ENCODE measurements at places on chromosomes 1 and 21. TPM values are rescaled to one million over a fixed set of nuclear protein-coding genes. Genes with fewer than 3 reads are reported as not detected.

GRCh38 chr1:87278825-87279535 is 49.7 kb upstream of the LMO4 start:
- H3K27me3 ChIP-seq, result no peaks in the 10 kb centered on the region
- DNase-seq, result peak; percentile 6
- no peak overlapping the region for H3K4me3 ChIP-seq
- H3K36me3 ChIP-seq, result no peaks in the 10 kb centered on the region
- H3K27ac ChIP-seq, result peak overlapping the region; percentile 38
- no peaks in the 10 kb centered on the region for H3K4me1 ChIP-seq

DNA sequence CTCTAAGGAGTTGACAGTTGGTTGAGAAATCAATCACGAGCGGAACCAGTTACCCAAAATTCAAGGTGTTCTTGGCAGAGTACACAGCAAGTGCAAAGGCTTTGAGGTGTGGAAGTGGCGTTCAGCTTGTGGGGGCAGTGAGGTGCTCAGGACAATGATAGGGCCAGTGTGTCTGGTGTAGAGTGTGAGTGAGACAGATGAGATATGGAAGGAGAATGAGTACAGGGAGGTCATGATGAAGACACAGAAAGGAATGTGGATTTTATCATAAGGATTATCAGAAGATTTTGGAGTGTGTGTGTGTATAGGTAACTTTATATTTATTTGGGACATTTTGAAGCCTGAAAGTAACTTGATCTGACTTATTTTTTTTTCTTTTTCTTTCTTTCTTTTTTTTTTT is 40.9 kb downstream of the IFI44 start:
- no peak for DNase-seq
- H3K27ac ChIP-seq, result no peak overlapping the region
- H3K36me3 ChIP-seq, result no peaks in the 10 kb centered on the region
- H3K4me1 ChIP-seq, result no peaks in the 10 kb centered on the region

GRCh38 chr1:110040548-110040947 is 6.1 kb downstream of the STRIP1 start:
- DNase-seq, result no peak
- H3K4me3 ChIP-seq, result no peak overlapping the region
- H3K27me3 ChIP-seq, result no peaks in the 10 kb centered on the region
- H3K4me1 ChIP-seq, result peaks cover 14% of the 10 kb centered on the region
- H3K27ac ChIP-seq, result no peak overlapping the region

DNA sequence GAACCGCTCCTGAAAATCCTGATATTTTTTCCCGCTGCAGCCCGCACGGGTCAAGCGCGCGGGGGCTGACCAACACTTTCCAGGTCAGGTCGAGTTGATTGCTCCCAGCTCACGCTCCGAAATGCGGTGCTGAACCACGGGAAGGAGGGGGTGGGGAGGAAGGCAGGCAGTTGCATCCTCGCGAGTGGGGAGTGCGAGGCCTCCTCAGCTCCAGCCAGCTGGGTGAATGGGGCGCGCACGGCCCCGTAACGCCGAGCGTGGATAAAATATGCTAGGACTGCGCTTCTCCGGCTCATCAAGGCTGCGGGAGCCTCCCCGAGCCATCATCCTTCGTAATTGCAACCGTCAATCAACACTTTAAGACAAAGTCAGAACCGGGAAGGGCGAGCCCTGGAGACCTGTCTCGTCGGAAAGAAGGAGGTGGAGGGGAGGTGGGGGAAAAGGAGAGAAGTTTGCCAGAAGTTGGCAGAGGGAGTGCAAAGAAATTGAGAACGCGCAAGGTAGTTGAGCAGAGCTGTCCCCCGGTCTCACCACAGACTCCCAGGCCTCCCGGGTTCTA is 8.0 kb downstream of the NR5A2 start:
- H3K36me3 ChIP-seq, result no peaks in the 10 kb centered on the region
- no peak overlapping the region for H3K27ac ChIP-seq
- DNase-seq, result no peak
- H3K4me3 ChIP-seq, result peak overlapping the region; percentile 26

DNA sequence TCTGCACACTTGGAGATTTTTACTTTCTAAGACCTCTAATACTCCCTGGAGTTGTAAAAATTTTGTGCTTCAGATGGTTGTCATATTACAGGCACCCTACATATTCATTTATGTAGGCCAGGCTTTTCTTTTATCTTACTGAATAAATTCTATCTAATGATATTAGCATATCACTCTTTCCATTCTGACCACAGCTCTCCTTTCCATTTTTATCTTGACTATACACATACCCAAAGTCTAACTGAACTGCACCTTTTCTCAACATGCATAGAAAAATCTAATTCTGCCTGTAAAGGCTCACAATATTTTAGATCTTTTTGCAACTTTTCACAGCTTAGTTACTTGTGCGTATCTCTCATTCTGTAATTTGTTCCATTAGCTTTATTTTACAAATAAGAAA is 52.7 kb upstream of the TSHB start:
- no peak overlapping the region for H3K4me3 ChIP-seq
- H3K27ac ChIP-seq, result no peak overlapping the region
- no peaks in the 10 kb centered on the region for H3K4me1 ChIP-seq
- H3K27me3 ChIP-seq, result no peaks in the 10 kb centered on the region
- DNase-seq, result no peak
- H3K36me3 ChIP-seq, result no peaks in the 10 kb centered on the region

- no peaks in the 10 kb centered on the region for H3K36me3 ChIP-seq
- H3K4me1 ChIP-seq, result no peaks in the 10 kb centered on the region
- no peak overlapping the region for H3K4me3 ChIP-seq
- no peak for DNase-seq
- H3K27ac ChIP-seq, result no peak overlapping the region
Measured at GRCh38 chr1:116308276-116308675, 64.8 kb upstream of the ATP1A1 start.

- H3K4me3 ChIP-seq, result no peak overlapping the region
- no peak for DNase-seq
- no peaks in the 10 kb centered on the region for H3K4me1 ChIP-seq
- H3K27ac ChIP-seq, result no peak overlapping the region
- no peaks in the 10 kb centered on the region for H3K36me3 ChIP-seq
Measured at GRCh38 chr1:82695443-82695842, 894.7 kb downstream of the ADGRL2 start.

DNA sequence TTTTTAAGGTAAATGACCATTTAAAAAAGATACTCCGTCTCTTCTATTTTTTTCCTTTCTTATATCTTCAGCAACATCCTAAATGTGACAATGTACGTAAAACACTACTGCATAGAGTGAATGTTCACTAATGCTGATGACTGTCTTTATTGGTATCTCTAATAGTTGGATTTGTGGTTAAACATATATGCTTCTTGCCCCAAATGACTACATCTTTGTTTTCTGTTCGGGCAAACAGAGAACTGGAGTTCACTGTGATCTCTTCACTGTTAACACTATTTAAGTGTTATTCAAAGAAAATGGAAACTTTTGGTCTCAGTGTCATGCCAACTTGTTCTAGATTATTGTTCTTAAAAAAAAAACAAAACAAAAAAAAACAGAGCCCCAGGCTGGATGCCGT is 109.4 kb downstream of the KIF26B start:
- H3K27ac ChIP-seq, result no peak overlapping the region
- H3K4me3 ChIP-seq, result no peak overlapping the region
- no peak for DNase-seq
- H3K36me3 ChIP-seq, result no peaks in the 10 kb centered on the region
- no peaks in the 10 kb centered on the region for H3K4me1 ChIP-seq
- no peaks in the 10 kb centered on the region for H3K27me3 ChIP-seq

- DNase-seq, result peak; percentile 77
- no peaks in the 10 kb centered on the region for H3K36me3 ChIP-seq
- no peak overlapping the region for H3K27ac ChIP-seq
- H3K27me3 ChIP-seq, result no peaks in the 10 kb centered on the region
- H3K4me1 ChIP-seq, result no peaks in the 10 kb centered on the region
Measured at GRCh38 chr1:1291548-1292441, 11.6 kb downstream of the SCNN1D start.

DNA sequence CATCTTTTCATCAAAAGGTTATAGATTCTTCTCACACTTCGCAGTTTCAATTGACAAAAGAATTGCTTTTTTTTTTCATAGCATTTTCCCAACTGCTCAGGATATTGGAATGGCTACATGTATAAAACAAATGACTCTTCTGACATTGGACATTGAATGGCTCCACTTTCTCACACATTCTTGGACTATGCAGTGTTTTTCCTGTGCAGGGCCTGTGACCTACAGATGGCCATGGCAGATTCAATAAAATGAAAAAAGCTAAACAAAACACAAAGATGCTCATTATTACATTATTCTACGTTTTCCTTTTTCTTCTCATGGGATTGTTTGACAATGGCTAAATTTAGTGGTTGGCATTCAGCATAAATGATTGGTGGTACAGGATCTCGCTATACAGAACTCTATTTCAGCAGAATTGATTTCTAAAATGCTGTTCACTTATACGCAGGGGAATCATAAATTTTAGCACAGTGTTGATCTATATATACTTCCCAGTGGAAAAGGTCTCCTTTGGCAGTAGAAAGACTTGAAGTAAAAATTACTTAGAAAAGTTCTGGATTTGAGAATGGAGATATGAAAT is 115.6 kb upstream of the ADAMTS5 start:
- no peaks in the 10 kb centered on the region for H3K36me3 ChIP-seq
- H3K4me3 ChIP-seq, result no peak overlapping the region
- H3K4me1 ChIP-seq, result no peaks in the 10 kb centered on the region
- H3K27me3 ChIP-seq, result no peaks in the 10 kb centered on the region
- DNase-seq, result no peak

DNA sequence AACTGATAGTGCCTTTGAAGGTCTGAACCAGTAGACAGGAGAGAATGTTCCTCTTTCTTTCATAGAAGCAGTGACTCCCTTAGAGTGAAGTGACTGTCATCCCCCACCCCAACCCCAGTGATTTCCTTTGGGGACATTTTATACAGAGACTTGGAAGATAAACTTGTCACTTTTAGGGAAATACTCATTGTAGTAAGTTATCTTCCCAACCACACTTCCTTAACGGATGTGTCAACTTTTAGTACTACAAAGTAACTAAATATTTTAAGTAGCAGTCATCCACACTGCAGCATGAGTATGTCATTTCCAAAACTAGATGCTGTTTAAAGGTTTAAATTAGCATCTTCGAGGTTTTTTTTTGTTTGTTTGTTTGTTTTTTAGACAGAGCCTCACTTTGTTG is 13.7 kb downstream of the LRRC8B start:
- H3K4me3 ChIP-seq, result no peak overlapping the region
- peaks cover 14% of the 10 kb centered on the region for H3K4me1 ChIP-seq
- no peak for DNase-seq

DNA sequence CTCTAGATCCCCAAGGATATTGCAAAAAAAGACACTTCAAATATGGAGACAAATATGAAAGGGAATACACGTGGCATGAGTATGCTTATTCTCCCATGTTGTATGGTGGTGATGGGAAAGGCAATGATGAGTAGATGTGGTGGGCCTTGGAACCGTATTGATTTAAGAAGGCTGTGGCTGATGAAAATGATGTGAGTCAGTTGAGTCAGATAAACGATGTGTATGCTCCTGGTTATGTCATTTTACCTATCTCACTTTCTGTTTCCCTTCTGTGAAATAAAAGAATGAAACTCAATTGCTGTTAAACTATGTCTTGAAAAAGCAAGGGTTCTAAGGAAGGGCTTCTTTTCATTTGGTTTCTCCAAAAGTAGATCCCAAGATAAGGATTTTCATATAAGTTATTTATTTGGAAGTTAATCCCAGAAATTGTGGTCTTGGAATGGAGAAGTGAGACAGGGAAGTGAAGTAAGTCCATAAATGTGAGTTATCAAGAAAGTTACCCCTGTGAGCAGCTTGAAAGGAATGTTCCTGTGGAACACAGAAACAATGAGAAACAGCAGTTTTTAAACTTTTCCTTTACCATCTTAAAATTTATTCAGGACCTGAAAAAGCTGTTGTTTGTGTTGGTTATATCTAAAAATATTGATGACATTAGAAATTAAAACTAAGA is 292.0 kb downstream of the DUSP10 start:
- H3K36me3 ChIP-seq, result no peaks in the 10 kb centered on the region
- H3K4me3 ChIP-seq, result no peak overlapping the region
- H3K4me1 ChIP-seq, result no peaks in the 10 kb centered on the region
- no peak overlapping the region for H3K27ac ChIP-seq

DNA sequence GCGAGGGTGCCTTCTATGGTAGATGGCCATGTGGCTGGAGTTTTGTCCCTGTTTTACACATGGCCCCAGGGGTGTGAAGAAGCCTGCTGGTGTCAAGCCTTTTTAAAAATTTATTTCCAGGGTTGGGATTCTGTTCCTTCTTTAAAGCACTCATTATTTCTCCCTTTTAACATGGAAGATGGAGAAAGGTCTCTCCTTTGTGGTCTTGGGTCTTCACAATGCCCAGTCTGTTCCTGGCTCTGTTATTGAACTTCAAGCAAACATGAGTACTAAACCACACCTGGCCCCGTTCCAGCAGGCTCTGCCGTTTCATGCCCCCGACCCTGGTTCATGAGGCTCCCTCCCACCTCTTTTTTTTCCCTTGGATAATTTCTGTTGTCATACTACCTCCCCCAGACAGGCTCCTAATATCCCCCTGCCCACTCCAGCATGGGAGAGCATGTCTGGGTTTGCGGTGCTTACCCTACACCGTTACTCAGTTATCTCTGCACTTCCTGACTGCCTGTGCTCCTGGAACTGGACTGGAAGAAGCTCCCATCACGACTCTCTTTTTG is 121.2 kb upstream of the KIAA0040 start:
- H3K36me3 ChIP-seq, result no peaks in the 10 kb centered on the region
- no peak for DNase-seq
- H3K4me3 ChIP-seq, result no peak overlapping the region
- H3K4me1 ChIP-seq, result no peaks in the 10 kb centered on the region
- H3K27me3 ChIP-seq, result no peaks in the 10 kb centered on the region

GRCh38 chr1:36881068-36881405 is 153.3 kb downstream of the GRIK3 start:
- no peaks in the 10 kb centered on the region for H3K36me3 ChIP-seq
- no peak overlapping the region for H3K27ac ChIP-seq
- H3K27me3 ChIP-seq, result no peaks in the 10 kb centered on the region

HMCN1 gene
- 5.0 TPM for total RNA-seq

PKNOX1 gene
- total RNA-seq, result 14.0 TPM

KIAA0040 gene
- total RNA-seq, result 1.8 TPM

ECE1 gene
- 190 TPM for total RNA-seq

PTAFR gene
- total RNA-seq, result 11.2 TPM

NUDT4B gene
- total RNA-seq, result 43.4 TPM

NEGR1 gene
- total RNA-seq, result 1.1 TPM

RORC gene
- total RNA-seq, result 8.9 TPM

OR6K3 gene
- total RNA-seq, result not detected

C1orf50 gene
- total RNA-seq, result 8.7 TPM

ERRFI1 gene
- total RNA-seq, result 16.0 TPM

Measured in adrenal gland (tissue), 19 donors.